Nucleus accumbens (tissue), 56 donors: ENCODE measurements at places on chromosomes 7 and 10.

DNA sequence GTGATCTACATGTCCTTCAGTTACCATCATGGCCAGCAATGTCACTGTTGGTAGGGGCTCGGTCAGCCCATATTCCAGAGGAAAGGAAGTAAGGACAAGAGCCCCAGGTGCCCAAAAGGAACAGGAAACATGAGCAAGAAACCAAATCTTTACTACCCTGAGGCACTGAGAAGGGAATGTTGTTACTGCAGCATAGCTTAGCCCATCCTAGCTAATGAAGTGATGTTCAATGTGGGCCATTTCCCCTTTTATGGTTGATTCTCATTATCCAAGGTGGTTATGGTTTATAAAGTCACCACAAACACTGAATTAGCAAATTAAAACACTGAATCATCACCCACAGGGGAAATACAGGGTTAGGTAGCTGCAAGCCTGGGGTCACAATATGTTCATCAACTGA is 88.4 kb upstream of the C10orf90 start:
- DNase-seq, result no peak

DNA sequence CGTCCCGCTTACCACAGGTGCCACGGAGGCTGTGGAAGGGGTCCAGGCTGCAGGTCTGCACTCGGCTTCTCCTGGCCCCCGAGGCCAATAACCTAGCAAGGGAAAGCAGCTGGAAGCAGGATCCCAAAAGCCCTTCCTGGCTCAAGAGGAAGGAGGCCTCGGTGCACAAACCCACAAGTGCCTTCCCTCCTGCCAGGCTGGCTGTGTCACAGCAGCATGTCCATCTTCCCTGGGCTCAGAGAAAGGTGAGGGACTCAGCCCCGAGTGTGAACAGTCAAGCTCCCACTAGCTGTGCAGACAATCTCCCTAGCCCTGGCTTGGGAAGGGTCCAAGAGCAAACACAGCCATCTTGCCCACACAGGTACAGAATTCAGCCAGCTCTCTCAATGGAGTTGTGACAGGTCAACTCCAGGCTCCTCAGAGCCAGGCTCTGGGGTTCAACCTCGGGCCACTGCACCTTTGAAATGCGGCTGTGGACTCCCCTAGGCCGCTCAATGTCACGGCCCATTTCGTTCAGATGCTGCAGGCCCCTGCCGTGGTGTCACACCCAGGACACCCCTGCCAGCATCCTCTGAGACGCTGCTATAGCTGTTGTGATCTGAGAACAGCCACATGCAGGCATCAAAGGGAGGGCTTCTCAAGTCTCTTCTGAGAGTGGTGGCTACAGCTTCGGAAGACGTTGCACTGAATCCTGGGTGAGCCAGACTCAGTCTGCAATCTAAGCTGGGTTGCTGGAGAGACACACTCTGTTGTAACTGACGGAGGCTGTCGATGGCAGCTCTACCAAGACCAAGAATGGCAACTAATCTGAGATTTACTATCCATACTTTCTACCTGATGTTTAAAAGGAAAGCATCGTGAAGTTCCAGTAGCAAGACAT is 137.9 kb downstream of the DIP2C start:
- DNase-seq, result no peak

- DNase-seq, result no peak
Observed at GRCh38 chr10:61066661-61067344, 122.8 kb upstream of the RHOBTB1 start.

DNA sequence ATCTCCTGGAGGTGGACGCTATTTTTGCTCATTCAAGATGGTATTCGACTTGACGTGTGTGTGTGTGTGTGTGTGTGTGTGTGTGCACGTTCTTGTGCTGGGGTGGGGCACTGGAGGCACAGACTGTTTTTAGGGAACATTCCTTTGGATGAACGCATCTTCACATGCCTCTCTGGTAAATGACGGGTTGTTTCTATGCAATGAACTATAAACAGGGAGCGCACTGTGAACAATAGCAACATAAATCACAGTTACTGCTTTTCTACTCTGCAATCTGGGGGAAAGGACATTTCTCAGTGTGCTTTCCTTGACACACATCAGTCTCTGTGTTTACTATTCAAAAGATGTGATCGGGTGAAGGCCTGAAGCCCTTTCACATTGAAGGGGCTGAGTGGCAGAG is 120.1 kb upstream of the PITRM1 start:
- no peak for DNase-seq

DNA sequence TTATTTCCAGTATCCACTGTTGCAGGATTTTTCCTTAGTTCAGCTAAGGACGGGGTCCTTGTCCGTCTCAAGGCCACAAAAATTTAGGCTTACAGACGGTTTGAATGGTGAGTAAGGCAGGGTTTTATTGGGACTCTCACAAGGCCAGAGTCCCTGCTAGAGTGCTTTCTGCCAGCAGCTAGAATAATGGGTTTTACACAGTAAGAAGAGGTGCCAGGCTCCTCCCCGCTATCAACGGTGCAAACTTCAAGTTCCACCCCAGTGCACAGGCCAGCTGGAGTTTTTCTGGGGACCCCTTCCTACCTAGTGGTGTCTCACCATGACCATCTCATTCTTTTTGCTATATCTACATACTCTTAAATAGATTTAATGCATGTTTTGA is 198.5 kb upstream of the KCTD7 start:
- DNase-seq, result no peak
